Stimulated activated CD8-positive, alpha-beta memory T cell treated with anti-CD3 and anti-CD28 coated beads, Interleukin-15, amount 100 ng/mL, for 4 hours (primary cell): ENCODE measurements at places on chromosomes 7 and 10.

- DNase-seq: no peak
Measured at GRCh38 chr7:64656489-64656888, 9.4 kb upstream of the ZNF107 start.

DNA sequence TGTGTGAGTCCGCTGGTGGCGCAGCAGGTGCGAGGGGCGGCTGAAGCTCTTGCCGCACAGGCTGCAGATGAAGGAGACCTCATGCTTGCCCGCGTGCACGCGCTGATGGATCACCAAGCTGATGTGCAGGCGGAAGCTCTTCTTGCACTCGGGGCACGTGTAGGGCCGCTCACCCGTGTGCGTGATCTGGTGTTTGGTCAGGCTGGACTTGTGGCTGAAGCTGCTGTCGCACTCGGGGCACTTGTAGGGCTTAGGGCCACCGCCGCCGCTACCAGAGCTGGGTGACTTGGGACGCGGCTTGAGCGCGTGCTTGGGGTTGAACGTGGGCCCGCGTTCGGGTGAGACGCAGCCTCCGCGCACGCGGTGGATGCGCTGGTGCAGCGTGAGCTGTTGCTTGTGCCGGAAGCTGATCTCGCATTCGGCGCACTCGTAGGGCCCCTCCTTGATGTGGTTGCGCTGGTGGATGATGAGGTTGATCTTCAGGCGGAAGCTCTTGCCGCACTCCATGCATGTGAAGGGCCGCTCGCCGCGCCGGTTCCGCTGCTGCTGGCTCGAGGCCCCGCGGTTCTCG is 28.7 kb downstream of the ZNF777 start:
- no peak for DNase-seq

DNA sequence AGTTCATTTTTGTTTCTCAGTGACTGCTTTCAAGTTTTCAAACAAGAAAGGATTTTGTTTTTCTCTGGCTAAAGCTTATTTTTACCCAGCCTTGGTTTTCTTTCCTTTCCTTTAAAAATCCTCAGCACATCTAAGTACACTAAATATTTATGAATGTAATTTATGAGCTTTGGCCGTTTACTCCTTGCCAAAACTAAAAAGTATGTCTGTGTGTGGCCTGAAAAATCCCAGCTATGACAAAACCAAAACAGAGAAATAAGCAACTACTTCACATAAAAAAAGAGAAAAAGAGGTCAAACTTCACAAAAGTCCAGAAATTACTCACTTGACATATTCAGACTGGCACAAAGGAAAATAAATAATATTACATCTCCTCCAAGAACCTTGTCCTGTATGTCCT is 365.1 kb upstream of the NFE2L3 start:
- DNase-seq: no peak

DNA sequence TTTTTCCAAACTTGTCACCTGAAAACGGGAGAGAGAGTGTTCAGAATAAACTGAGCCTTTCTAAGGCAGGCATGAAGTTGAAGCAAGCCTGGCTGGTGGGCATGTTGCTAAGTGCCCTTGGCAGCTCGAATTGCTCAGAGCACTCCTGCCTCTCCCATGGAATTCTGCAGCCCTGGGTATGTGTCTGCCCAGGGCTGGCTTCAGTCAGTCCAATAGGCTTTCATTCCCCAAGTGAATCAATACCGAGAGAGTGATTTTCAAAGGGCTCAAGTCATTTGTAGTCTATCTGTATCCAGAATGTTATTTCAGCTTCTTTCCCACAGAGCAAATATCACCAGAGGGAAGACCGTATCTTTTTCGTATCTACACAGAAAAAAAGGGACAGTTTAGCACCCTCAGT is 415.5 kb upstream of the COBL start:
- no peak for DNase-seq

DNA sequence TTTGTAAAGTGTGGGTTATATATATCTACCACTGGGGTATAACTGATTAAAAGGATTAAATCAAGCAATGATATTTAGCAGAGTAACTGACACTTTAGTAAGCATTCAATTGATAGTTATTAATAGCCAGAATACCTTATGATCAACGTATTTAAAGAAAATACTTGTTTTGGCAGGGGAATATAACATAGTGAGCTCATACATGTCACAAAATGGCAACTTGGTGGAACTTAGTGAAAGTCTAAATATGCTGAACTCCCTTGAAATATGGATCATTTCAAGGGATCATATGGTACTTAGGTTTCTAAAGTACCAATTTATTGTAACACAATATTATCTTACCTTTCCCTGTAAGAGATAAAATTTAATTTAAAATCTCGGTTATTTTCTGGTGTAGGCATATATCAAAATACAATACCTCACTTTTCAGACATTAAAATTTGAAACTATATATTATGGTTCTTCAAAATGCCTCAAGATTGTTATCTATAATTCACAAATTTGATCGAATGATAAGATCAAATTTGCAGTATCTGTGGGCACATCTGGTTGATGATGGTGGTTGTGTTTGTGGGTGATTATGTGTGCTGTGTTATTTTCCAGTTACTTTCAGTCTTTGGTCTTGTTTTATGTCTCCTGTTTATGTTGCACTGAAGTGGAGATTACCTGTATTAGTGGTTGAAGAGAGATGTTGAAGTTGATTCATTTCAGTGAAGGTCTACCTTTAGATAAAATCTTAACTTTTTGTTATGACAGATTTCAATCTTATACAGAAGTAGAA is 5.2 kb downstream of the ARL4A start:
- DNase-seq: no peak
